ENCODE measurements at places on chromosomes 4 and X.
A peak's percentile ranks its signal among the peaks of the same experiment; 100 is the strongest.

DNA sequence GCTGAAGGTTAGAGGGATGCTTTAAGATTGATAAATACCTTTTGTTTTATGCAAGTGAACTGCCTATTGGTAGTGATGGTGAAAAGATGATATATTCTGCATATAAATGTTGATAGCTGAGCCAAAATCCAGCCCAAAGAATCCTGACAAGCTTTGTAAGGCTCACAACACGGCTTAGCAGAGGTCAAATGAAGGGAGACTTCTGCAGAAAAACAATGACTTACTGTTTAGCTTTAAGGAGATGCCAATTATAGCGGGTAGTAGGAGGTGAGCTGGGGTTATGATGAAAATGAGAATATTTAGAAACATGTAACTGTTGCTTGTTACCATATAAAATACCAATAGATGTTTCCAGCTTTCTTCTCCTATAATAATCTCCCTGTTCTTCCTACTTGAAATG, 97.1 kb downstream of the AFF1 start:
- no peak for DNase-seq

GRCh38 chrX:78011846-78012245, 42.4 kb upstream of the PGAM4 start:
- no peak for DNase-seq

GRCh38 chrX:107825698-107826237, at the start of gene MID2:
TSS of gene MID2 (plus strand) at chrX:107825866. CDS start at chrX:107826427, 561 bp downstream.
- peak; percentile 3 for DNase-seq

- DNase-seq, result no peak
These were observed 68.8 kb downstream of the DDX60L start for GRCh38 chr4:168411318-168412150.

GRCh38 chr4:8202108-8203051, 3.3 kb downstream of the SH3TC1 start:
- DNase-seq, result no peak

DNA sequence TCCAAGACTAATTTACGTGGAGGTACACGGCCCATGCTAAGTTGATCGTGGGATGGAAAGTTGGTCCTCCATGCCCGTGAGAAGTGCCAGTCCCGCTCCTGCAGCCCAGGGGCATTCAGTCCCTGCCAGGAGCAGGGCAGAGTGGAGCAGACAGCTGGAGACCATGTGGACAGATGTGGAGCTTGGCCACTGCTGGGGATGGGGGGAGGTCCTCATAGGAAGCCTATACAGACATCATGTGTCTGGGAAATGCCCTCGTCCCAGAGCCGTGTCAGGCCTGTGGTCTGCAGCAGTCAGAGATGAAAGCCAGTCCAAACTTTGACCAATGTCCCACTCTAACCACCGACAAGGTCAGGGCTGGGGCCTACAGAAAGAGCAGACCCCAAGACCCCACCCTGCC, 118.4 kb downstream of the CPZ start:
- DNase-seq, result no peak

- no peak for DNase-seq
These were observed 35.7 kb upstream of the NKX3-2 start for GRCh38 chr4:13580036-13580435.

GRCh38 chr4:74012130-74012529, 13.7 kb upstream of the CXCL5 start:
- DNase-seq, result no peak

- DNase-seq, result no peak
These were observed 144.4 kb downstream of the GLUD2 start for GRCh38 chrX:121191779-121192178.

GRCh38 chr4:44988011-44988410, 261.7 kb upstream of the GNPDA2 start:
- DNase-seq, result peak; percentile 42

DNA sequence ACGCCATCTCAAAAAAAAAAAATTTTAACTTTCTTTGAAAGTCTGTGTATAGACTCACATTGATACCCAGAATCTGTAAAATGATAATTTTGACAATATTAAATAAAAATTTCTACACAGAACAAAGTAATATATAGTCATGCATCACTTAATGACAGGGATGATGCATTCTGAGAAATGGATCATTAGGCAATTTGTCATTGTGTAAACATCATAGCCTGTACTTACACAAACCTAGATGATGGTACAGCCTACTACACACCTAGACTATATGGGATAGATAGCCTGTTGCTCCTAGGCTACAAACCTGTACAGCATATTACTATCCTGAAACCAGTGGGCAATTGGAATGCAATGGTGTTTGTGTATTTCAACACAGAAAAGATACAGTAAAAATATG, 107.7 kb downstream of the BLTP1 start:
- DNase-seq, result no peak

DNA sequence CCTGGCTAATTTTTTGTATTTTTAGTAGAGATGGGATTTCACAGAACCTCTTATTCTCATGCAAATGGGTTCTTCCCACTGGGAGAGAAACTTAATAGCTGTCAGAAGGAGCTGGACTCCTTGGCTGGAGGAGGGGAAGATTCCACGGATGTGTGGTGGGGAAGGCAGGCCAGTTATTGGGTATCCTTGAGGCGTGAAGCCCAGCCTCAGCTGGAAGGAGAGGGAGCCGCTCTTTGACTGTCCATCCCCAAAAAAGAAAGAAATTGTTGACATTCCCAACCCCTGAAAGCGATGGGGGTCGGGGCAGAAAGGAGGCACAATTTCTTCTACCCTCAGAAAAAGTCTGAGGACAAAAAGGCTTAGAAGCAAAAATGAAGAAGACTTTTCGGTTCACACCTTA, 983.1 kb upstream of the PABPC4L start:
- no peak for DNase-seq

- no peak for DNase-seq
These were observed 10.3 kb downstream of the GUCY1B1 start for GRCh38 chr4:155769090-155769489.

GRCh38 chrX:107676559-107677378, 48.5 kb downstream of the PRPS1 start:
- peak; percentile 82 for DNase-seq
